M059J (cell line): ENCODE measurements at places on chromosomes 3 and 15. TPM values are rescaled to one million over a fixed set of nuclear protein-coding genes. Genes with fewer than 3 reads are reported as not detected.

EPHA6 gene
- not detected in 2 replicates for total RNA-seq

SPG21 gene
- 93.2 and 94.8 TPM in 2 replicates for total RNA-seq

GRCh38 chr3:50242381-50242770 lies 6.4 kb downstream of the GNAI2 start:
- no peak for DNase-seq

DNA sequence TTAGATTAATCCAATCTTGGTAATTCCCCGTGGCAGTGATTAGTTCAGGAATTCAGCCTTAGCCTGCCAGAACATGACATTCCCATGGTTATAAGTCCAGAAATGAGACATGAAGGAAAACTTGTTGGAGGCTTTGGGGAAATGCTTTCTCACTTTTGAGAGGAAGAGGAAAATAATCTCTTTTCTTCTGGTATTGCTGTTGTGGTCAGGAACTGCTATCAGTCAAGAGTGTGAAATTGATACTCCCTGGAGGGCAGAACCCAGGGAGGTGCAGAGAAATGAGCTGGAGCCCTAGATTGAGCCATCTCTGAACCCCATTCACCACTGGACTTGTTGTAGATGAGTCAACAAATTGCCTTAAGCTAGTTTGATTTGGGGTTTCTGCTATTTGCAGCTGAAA lies 38.6 kb upstream of the APH1B start:
- DNase-seq: peak; percentile 94

- DNase-seq: peak; percentile 29
These were observed 107.7 kb downstream of the CHCHD4 start for GRCh38 chr3:14016900-14017475.

GRCh38 chr3:95626107-95626506 lies 1188.3 kb upstream of the EPHA6 start:
- DNase-seq: no peak

- no peak for DNase-seq
These were observed 33.4 kb upstream of the KLHL25 start for GRCh38 chr15:85828126-85828525.

DNA sequence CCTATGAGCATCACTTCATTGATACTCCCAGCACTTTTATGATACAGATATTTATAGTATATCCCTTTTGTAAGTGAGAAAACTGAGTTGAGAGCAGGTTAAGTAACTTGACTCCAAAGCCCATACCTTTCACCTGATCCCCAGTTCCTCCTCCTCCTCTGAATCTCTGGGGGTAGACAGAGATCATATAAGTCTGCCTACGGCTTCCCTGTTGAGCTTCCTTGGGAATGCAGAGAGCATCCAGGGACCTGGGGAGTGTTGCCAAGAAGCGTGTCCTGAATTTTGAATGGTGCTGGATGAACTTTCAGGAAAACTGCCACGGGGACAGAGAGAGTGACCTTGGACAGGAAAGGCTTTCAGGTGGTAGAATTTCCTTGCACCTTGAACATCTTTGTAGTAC lies 268.5 kb downstream of the LRTM1 start:
- DNase-seq: no peak
